Activated T-helper 2 cell treated with anti-CD3 and anti-CD28 coated beads, Interferon-gamma antibody, Interleukin-2, Interleukin-4, amounts not matched to agents 10 μg/mL and 5 μg/mL and 100 μg/mL, durations not matched to agents 14 hours and 24 hours and 36 hours (primary cell): ENCODE measurements at places on chromosomes 5 and 9. TPM values are rescaled to one million over a fixed set of nuclear protein-coding genes. Genes with fewer than 3 reads are reported as not detected.

FBXL7 gene
- 0.05 TPM in 1 of 2 replicates, not detected in the other for total RNA-seq

PIK3R1 gene
- 58.8 and 60.0 TPM in 2 replicates for total RNA-seq

DNA sequence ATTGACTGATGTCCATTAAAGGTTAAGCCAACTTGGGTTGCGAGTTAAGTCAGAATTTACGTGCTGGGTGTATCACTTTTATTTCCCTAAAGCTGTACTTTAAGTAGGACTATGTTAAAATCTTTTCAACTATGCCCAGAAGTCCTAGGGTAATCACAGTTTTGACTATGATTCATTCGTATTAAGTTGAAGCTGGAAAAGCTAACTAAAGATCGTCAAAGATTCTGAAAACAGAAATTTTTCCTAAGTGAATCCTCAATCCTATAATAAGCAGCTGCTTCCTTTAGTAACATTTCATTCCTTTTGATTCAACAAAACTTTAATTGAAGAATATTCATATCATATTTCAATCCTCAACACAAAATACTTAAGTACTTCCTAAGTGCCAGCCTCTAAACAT lies 460.4 kb downstream of the ACTL7B start:
- H3K36me3 ChIP-seq = no peaks in the 10 kb centered on the region
- no peaks in the 10 kb centered on the region for H3K4me1 ChIP-seq
- H3K4me3 ChIP-seq = no peak overlapping the region
- DNase-seq = no peak
- no peaks in the 10 kb centered on the region for H3K27me3 ChIP-seq
- H3K27ac ChIP-seq = no peak overlapping the region

CDH10 gene
- not detected in 2 replicates for total RNA-seq

DNA sequence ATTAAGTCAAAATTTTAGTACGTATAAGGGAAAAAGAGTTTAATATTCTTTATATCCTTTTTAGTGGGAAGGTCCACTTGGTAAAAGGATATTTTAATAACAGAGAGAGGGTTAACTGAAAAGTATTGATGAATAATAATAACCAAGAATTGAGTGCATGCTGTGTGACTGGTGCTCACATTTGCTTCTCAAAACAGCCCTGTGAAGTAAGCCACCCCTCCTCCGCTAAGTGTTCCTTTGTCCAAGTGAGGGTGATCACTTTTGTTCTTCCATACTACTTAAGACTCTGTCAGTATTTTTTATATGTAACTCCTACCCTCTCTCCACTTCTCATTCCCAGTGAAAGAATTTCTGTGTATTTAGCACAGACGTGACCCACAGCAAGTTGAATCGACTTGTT lies 51.5 kb downstream of the SLC44A1 start:
- H3K27me3 ChIP-seq = peaks cover 18% of the 10 kb centered on the region
- H3K4me3 ChIP-seq = no peak overlapping the region
- H3K4me1 ChIP-seq = peaks cover 37% of the 10 kb centered on the region
- no peak for DNase-seq
- H3K36me3 ChIP-seq = no peaks in the 10 kb centered on the region
- H3K27ac ChIP-seq = no peak overlapping the region

ABITRAM gene
- total RNA-seq = 11.6 and 12.2 TPM in 2 replicates

TMEM252 gene
- not detected in 2 replicates for total RNA-seq

- H3K4me1 ChIP-seq = no peaks in the 10 kb centered on the region
- no peaks in the 10 kb centered on the region for H3K36me3 ChIP-seq
- no peak for DNase-seq
- H3K27ac ChIP-seq = no peak overlapping the region
- H3K27me3 ChIP-seq = peaks cover 11% of the 10 kb centered on the region
Observed at GRCh38 chr9:113129466-113129865, 21.3 kb upstream of the SLC31A2 start.

GRCh38 chr5:64518793-64519192 lies 13.0 kb downstream of the RGS7BP start:
- DNase-seq = no peak
- H3K4me3 ChIP-seq = no peak overlapping the region
- H3K4me1 ChIP-seq = no peaks in the 10 kb centered on the region
- no peaks in the 10 kb centered on the region for H3K36me3 ChIP-seq
- H3K27me3 ChIP-seq = no peaks in the 10 kb centered on the region
